ENCODE measurements at places on chromosomes 5 and 9.

GRCh38 chr9:17750269-17750668, 171.4 kb downstream of the SH3GL2 start:
- DNase-seq, result no peak

DNA sequence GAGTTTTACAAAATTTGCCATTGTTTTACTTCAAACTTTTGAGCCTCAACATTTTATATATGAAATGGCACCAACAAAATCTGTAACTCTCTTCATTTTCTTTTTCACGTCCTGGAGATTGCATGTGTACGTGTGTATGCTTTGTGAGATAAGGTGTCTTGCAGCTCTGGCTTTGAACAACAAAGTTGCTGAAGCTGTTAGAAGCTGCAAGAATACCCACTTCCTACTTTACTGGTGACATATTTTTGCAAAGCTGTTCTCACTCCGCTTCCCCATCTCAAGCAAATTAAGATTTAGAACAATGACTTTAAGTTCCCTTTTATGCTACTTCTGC, 41.8 kb downstream of the FYB1 start:
- DNase-seq, result no peak

- no peak for DNase-seq
These were observed 5.0 kb downstream of the DIRAS2 start for GRCh38 chr9:90637626-90638025.

DNA sequence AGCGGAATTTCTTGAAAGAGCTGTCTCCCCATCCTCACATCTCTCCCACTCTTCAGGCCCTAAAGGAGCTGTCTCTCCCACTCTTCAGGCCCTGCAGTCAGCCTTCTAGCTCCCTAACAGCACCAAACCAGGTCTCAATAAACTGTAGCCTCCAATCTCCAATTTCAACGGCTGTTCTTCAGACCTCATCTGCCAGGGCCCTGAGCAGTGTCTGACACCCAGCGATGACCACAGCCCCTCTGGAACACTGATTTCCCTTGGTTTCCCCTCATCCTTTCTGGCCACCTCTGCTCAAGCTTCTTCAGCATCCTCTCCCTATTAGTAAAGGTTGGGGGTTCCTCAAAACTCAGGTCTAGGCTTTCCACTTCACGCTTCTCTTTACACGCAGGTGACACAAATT, 1.6 kb upstream of the P4HA2 start:
- DNase-seq, result no peak

GRCh38 chr5:135851186-135851914, 16.9 kb downstream of the SLC25A48 start:
- DNase-seq, result no peak

DNA sequence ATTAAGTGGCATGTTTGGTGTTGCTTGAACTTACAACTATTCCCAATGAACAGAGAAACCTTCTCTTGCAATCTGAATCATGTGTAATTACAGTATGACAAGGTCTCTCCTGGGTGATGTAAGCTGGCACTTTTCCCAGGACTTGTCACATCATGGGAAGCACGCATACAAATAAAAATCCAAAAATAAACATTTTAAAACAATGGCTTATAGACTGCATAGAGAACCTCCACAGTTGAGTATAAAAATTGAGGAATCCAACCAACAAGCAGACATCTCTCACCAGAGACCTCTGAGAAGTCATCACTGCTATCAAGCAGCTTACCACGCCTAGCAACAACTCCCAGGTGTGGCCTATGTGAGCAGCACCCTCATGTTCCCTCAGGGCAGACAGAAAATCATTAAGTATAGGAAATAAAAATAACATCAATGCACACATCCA, 3.9 kb downstream of the MLLT3 start:
- DNase-seq, result no peak

DNA sequence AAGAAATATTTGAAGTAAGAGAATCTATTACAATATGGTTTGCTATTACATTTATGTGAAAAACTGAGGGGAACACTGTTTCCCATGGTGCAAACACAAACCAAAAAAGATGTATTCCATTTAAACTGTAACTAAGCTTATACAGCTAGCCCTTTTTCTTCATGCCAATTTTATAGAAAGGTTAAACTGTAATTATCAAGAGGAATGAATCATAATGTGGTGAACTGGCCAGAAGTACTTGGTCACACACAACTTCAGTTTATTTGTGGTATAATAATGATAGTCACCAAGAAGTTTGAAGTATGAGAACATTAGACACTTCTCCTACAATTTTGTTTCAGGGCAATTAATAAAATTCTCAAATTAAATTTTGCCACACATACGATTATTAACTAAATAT, 177.9 kb downstream of the XRCC4 start:
- no peak for DNase-seq

- no peak for DNase-seq
These were observed 382.8 kb upstream of the ZNF608 start for GRCh38 chr5:125129151-125129806.

GRCh38 chr5:122846051-122846550, 688 bp downstream of the SNX24 start:
- DNase-seq, result no peak

GRCh38 chr5:116771466-116772151, 197.0 kb upstream of the SEMA6A start:
- peak; percentile 48 for DNase-seq

- DNase-seq, result no peak
These were observed 94.2 kb downstream of the SYK start for GRCh38 chr9:90895786-90896185.

Data from Right ventricle myocardium superior (tissue), 1 donor.